ENCODE measurements at places on chromosomes 12 and 14. TPM values are rescaled to one million over a fixed set of nuclear protein-coding genes. Genes with fewer than 3 reads are reported as not detected.

The GARIN6 gene
- not detected for total RNA-seq

The ANKRD52 gene
- 22.9 TPM for total RNA-seq

The NCAPD2 gene
- 43.5 TPM for total RNA-seq

The LYZ gene
- 104 TPM for total RNA-seq

The TRIM9 gene
- total RNA-seq = 64.8 TPM
